ENCODE measurements at places on chromosomes 12 and 14.

GRCh38 chr14:23951590-23952201 lies 1.9 kb upstream of the DHRS4 start:
- peak; percentile 19 for DNase-seq

DNA sequence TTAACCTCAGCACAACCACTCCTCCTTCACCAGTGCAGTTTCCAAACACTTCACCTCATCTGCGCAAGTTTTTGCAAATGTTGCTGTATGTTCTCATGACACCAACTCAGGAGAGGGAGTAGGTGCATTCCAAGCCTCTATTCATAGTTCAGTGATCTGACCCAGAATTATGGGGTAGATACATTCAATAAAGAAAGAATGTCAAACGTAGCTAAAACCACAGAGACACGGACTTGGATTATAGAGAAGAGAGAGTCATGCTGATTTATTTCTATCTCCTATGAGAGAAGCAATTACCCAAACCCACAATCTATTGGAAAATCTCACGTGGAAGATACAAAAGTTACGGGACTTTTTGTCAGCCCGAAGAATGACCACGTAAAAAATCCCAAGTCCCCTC lies 1006.0 kb upstream of the TMEM132C start:
- no peak for DNase-seq

DNA sequence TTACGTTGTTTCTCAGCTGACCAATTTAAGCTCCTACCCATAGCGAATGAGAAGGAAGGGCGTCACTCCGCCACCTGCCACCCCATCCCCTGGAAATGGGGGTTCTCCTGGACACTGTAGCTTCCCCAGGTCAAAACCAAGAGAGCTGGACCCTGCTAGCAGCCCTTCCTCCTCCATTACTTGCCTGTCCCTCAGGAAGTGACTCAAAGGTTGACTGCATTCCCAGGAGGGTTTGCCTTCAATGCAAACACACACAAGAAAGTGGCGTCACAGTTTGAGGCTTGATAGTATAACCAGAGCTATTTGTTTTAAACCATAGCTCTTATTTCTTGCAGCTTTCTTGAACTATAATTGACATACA lies 79.1 kb downstream of the KCNK13 start:
- no peak for DNase-seq

GRCh38 chr14:89748004-89748403 lies 206.5 kb downstream of the EFCAB11 start:
- no peak for DNase-seq

GRCh38 chr12:115215544-115215943 lies 531.6 kb upstream of the TBX3 start:
- no peak for DNase-seq

GRCh38 chr14:94455928-94456327 lies 3.3 kb upstream of the SERPINA11 start:
- no peak for DNase-seq

DNA sequence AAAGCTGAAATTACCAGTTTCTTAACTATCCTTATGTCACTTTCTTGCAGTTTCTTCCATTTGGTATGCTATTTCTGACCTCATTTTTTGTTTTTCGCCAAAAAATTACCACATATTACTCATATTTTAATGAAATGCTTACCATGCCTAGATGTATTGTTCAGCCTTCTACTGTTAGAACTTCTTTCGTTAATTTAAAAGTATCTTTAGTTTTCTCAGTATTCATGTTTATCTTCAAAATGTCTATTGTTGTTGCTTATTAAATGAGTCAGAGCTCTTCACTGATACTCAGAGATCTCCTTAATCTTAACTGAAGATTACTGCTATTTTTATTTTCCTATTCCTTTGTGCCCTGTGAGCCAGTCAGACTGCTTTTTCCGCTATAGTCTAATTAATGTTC lies 20.5 kb downstream of the RAP1B start:
- no peak for DNase-seq

DNA sequence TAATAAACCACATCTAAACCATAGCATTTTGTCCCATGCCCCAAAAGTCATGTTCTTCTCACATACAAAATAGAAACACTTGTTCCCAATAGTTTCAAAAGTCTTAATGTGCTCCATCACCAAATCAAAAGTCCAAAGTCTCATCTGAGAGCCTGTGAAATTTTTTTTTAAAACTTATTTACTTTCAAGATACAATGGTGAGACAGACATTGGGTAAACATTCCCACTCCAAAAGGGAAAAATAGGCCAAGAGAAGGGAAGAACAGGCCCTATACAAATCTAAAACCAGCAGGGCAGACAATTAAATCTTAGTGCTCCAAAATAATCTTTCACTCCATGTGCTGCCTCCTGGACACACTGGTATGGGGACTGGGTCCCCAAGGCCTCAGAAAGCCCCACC lies 84.4 kb upstream of the AMIGO2 start:
- no peak for DNase-seq

DNA sequence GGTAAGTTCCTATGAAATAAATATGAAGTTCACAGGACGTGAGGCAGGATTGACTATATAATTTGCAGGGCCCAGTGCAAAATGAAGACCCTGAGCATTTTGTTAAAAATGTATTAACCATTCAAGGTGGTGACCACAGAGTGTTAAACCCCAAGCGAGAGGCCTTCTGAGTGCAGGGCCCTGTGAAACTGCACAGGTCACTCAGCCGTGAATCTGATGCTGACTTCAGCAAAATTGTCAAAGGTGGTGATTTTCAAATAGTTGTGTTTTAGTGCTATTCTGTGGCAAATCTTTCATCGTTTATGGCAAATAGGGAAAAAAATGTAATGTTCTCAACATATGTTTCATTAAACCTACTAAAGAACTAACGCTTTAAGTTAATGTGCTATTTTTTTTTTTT lies 334.0 kb upstream of the NAV3 start:
- DNase-seq = no peak

DNA sequence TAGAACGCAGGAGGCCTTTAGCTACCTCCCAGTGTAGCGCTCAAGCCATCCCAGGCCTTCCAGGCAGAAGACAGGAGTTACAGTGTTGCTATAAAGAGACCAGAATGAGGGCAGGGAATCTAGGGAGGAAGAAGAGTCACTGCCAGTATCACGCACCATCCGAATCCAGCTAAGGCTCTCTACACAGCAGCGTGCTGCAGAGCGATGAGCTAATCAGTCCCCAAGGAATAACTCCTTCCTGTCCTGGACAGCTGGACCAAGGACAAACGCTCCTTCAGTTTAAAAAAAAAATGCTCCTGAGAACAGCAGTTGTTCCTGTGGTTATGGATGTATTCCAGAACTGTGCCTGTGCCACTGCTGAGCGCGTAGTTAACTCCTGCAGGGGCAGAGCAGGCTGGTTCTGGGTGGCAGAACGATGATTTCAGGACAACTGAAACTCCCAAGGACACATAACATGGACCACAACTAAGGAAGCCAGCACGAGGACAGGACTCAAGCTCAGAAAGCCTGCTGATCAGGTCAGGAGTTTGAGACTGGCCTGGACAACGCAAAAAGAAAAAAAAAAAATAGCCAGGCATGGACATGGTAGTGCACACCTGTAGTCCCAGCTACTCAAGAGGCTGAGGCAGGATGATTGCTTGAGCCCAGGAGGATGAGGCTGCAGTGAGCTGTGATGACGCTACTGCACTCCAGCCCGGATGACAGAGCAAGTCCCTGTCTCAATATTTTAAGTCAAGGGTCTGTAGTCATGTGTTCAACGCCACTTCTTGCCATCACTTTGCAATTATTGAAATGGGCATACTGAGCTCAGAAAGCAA lies 2.6 kb downstream of the IFFO1 start:
- DNase-seq = no peak

GRCh38 chr14:74204491-74204890 lies 34.8 kb upstream of the VSX2 start:
- DNase-seq = no peak

GRCh38 chr12:28144532-28144931 lies 45.7 kb upstream of the CCDC91 start:
- no peak for DNase-seq
